ENCODE measurements at places on chromosomes 2 and 18.

DNA sequence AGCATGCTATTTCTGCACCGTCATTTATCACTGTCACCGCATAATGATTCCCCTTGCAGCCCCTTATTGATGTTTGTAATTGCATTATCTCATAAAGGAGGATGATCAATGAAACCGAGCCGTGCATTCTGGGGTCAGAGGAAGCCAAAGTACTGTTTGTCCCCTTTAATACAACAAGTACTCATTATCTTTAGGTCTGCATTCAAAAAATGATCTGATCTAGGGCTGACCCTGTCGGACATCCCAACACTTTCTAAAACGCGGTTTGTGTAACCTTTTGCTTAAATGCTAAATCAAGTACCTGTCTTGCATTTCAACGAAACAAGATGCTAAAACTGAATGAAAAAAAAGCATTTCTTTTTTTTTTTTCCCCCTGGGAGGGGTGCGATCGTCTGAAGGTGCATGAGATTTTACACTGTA lies 143.8 kb downstream of the MEIS1 start:
- DNase-seq, result no peak

GRCh38 chr18:26993568-26993967 lies 128.1 kb upstream of the AQP4 start:
- no peak for DNase-seq

GRCh38 chr2:69340101-69340775 lies 46.8 kb downstream of the GFPT1 start:
- no peak for DNase-seq

- DNase-seq, result no peak
Measured at GRCh38 chr2:176768185-176768584, 444.4 kb upstream of the HNRNPA3 start.

GRCh38 chr2:202049840-202050239 lies 16.2 kb downstream of the FZD7 start:
- DNase-seq, result no peak

GRCh38 chr2:143429932-143430679 lies 300.9 kb downstream of the ARHGAP15 start:
- no peak for DNase-seq

GRCh38 chr18:68713131-68713530 lies 1.8 kb downstream of the TMX3 start:
- DNase-seq, result no peak

DNA sequence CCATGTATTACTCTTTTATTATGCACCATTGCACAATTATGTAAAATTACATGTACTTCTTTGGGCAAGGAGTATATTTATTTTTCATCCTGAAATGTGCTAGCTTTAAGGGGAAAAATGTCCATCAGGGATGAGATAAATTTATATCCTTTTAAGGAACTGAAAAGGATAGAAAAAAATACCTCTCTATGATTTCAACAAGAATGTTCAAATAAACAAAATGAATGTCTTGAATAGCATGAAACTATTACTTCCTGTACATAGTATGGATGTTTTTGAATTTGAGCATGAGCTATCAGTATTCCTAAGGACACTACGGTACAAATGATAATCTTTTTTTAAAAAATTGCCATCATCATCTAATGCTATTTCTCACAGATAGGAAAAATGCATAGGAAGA lies 1611.9 kb upstream of the ZEB2 start:
- no peak for DNase-seq

- DNase-seq, result no peak
Measured at GRCh38 chr2:66443979-66444861, 9.3 kb downstream of the MEIS1 start.

- DNase-seq, result no peak
Measured at GRCh38 chr2:207086136-207086535, 79.6 kb downstream of the KLF7 start.

- no peak for DNase-seq
Measured at GRCh38 chr2:18402831-18403230, 157.6 kb downstream of the RDH14 start.

- no peak for DNase-seq
Measured at GRCh38 chr2:180238729-180239128, 231.6 kb upstream of the CWC22 start.

DNA sequence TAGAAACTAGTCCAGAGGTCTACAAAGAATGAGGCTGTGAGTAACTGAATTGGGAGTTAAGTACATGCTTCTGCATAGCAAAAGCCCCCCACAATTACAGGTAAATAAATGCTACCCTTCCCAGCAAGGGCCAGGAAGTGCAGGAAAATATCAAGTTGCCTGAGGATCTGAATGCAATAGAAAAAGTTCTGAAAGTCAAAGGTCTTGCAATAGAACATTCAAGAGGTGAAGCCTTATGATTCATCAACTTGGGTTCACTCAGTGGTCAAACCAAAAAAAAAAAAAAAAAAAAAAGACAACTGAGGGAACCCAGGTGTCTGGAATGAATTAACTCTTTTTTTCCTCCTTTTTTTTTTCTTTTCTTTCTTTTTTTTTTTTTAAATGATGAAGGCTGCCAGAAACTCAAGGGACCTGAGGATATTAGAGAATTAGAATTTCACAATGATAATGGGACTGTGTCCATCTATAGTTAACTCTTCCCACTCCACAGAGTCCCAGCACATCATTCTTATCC lies 42.9 kb upstream of the RFX8 start:
- no peak for DNase-seq

GRCh38 chr2:224538561-224539138 lies 46.5 kb downstream of the CUL3 start:
- no peak for DNase-seq

Data from forelimb muscle (tissue), 1 donor.